Cardiac septum (tissue), 1 donor: ENCODE measurements at places on chromosomes 16 and 17. TPM values are rescaled to one million over a fixed set of nuclear protein-coding genes. Genes with fewer than 3 reads are reported as not detected.

Gene SDR42E2
- total RNA-seq = not detected

Gene ADAD2
- total RNA-seq = 0.24 TPM

Gene C17orf107
- 0.46 TPM for total RNA-seq

Gene MYH3
- 1.5 TPM for total RNA-seq

Gene CES2
- total RNA-seq = 64.0 TPM

Gene CRK
- total RNA-seq = 43.4 TPM

Gene NOTUM
- 0.38 TPM for total RNA-seq

Gene DOC2A
- total RNA-seq = 0.38 TPM
